HL-60 (cell line): ENCODE measurements at places on chromosomes 7 and 10.
A peak's percentile ranks its signal among the peaks of the same experiment; 100 is the strongest.

DNA sequence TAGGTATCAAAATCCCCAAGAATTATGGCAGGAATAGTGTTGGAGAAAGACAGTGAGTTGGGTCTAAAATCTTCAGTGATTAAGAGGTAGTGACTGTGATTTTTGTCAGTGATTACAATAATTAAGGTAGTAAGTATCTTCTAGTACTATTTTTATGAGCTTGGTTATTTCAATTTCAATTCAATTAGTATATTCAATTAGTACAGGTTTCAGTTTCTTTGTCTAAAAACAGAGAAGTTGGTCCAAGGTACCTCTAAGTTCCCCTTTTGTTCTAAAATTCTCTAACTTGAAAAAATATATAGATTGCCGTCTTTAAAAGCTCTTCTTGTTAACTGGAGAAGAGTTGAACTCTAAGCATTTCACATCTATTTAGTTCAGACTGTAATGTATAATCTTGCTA, 82.9 kb downstream of the OTUD1 start:
- DNase-seq = no peak

DNA sequence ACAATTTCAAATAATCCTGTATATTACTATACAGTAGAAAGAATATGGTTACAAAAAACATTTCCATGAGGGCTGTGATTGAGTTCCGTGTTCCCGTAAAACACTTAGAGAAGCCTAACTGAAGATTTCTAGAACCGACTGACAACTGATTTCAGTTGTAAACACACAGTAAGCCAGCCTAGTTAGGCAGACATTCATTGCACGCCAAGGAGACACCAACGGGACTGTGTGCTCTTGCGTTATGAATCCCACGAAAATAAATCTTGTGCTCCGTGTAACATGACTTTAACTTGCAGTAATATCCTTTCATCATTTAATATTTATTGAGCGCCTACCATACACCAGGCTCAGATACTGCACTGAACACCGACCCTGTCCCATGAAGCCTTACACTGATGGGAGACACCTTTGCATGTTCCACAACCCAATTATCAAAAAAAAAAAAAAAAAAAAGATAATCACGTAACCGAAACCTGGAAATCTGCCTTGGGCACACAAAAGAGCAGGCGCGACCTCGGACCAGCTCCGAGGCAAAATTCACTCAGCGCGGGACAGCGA, 420 bp upstream of the KLHL7 start:
- DNase-seq = no peak

DNA sequence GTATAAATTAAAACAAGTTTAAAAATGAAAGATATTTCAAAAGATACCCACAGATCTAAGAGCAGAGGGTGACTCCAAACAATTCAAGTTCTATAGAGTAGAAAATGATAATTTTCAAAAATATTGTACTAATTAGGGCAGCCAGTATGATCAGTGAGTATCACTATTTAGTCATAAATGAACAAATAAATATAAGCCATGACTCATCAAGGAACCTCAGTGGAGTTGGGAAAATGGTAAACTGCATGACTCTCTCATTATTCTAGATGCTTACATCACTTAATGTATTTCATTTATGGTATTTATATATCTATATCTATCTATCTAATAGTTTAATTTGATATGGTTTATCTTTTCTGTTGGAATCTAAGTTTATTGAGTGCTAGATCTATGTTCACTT, 94.3 kb downstream of the THSD7A start:
- DNase-seq = no peak

DNA sequence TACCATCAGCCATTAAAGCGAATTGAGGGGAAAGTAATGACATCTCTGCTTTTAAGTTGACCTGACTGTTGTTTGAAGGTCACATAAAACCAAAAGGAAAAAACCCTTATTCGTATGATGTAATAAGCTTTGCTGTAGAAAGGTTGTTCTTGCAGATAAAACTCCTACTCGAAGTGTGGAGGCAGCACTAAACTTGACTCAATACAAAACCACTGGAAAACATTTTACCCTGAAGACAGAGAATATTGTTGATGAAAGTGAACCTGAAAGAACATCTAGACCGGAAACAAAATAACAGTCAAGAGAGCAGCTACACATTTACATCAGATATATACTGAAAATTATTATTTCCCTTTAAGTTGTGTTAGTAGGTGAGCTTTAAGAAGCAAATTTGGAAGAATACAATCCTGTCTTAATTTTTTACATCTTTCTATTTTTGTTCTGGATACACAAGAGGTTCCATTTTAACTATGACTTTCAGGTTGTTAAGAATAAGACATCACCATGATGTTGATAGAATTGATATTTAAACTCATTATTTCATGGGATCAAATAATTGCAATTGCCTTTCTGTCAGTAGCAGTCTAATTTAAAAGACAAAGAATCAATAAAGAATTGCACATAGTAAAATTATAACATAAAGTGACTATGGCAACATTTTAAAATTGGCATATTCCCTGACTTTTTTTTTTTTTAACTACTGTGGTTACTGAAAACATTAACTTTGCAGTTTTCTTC, 6.4 kb downstream of the ETV1 start:
- DNase-seq = no peak

- no peak for DNase-seq
Observed at GRCh38 chr10:65910209-65910608, 1015.6 kb upstream of the LRRTM3 start.

GRCh38 chr10:14047431-14047830, 283.3 kb downstream of the FRMD4A start:
- no peak for DNase-seq

- no peak for DNase-seq
Observed at GRCh38 chr7:18467011-18467410, 28.5 kb upstream of the HDAC9 start.

- no peak for DNase-seq
Observed at GRCh38 chr10:70532554-70533188, 54.1 kb downstream of the PALD1 start.

DNA sequence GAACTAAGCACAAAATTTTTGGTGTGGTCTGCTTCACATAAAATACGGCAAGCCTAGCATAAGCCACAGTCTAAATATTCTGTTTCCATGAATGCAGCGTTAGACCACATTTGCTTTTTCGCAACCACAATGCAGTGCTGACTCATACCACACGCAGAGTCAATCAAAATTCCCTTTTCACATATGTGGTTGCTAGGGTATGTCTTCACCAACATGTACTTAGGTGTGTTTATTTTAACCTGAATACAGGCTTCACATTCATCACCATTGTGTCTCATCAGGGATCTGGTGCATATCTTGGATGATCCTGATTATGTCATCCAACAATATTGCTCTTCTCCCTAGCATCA, 90.8 kb downstream of the CHN2 start:
- peak; percentile 83 for DNase-seq

DNA sequence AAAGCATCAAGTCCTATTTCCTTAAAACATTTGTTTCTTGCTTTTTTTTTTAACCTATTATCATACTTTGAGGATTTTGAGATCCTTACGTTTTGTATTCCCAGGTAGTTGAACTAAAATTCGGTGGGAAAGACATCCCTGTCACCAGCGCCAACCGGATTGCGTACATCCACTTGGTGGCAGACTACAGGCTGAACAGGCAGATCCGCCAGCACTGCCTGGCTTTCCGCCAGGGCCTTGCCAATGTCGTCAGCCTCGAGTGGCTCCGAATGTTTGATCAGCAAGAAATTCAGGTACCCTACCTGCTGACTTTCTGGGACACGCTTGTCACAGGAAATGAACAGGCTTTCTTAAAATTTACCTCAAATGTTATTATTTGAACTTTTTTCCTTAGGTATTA, 83.0 kb upstream of the DNAJB6 start:
- no peak for DNase-seq

DNA sequence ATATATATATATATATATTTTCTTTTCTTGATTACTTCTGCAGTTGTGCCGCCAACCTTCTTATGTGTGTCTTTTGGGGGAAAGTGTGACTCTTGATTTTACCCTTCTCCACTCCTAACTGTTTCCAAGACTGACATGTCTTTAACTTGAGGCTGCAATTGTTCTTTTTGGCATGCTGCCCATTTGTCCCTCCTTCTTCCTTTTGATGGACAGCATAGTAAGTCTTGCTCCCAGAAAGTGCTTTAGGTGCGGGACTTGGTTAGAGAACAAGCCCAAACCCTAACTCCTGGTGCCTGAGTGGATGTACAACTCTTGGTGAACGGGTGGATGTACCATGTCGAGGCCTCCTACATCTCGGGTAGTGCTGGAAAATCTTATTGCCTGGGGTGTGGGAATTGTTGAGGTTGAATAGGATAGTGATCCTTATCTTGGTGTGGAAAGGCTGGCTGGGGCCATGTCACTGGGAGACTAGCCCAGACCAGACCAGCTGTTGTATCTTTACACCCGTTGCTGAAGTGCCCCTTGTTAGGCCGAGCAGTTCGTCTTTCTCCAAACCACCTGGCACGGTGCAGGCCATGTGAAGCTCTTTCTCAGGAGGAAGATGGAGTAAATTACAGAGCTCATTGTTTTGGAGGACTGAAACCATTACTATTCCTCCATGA, 16.3 kb downstream of the TCF7L2 start:
- no peak for DNase-seq

- DNase-seq = no peak
Observed at GRCh38 chr10:118979661-118980060, 49.9 kb upstream of the NANOS1 start.

- no peak for DNase-seq
Observed at GRCh38 chr10:4051641-4052151, 266.7 kb upstream of the KLF6 start.

GRCh38 chr7:108135446-108136190, 5.5 kb upstream of the LAMB4 start:
- DNase-seq = peak; percentile 84

DNA sequence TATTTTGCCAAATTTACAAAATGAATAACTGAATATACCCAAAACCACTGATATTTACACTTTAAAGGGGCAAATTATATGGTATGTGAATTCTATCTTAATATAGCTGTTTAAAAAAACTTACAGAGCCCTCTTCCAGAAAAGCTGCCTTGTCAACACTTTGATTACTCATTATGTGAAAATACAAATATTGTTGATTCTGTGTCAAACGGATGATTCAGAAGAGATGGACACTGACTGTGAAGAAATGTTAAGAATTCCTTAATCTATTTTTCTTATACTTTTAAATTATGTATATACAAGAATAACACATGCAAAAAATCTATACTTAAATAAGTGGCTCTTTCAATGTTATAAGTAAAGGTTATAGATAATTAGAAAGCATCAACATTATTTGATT, 41.5 kb downstream of the SMURF1 start:
- no peak for DNase-seq

DNA sequence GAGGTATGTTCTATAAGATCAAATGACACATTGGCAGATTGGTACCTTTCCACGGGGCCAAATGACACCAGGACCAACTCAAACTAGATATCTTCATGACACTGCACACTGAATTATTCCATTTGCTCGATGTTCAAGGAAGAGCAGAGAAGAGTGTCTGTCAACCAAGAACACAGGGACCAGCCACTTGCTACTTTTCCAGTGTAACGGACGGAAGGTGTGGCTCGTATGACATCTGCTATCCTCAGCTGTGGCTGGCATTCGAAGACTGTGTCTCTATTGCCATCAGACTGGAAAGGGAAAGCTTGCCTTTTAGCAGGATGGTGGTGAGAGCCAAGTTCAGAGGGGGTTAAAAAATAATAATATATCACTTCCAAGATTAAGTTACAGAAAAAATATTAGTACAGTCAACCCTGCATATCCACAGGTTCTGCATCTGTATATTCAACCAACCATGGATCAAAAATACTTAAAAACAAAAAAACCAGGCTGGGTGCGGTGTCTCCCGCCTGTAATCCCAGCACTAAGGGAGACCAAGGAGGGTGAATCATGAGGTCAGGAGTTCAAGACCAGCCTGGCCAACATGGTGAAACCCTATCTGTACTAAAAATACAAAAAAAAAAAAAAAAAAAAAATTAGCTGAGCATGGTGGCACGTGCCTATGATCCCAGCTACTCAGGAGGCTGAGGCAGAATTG, 237.1 kb downstream of the PRPF18 start:
- DNase-seq = no peak

DNA sequence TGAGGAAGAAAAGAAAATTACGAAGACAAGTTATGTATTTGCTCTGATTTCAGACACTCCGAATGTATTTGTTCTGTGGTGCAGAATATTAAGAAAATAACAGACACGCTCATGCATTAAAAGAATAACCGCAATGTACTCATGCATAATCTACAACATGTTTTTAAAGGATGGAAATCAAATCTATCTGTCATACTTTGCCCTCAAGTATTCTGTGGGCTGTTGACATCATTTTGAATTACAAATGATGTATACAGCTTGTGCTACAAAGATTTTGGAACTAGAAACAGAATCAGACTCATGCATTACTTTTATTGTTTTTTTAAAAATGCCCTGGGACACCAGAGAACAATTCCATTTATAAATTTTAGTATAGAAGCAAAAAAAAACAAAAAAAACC, 69.9 kb downstream of the APBB1IP start:
- no peak for DNase-seq

DNA sequence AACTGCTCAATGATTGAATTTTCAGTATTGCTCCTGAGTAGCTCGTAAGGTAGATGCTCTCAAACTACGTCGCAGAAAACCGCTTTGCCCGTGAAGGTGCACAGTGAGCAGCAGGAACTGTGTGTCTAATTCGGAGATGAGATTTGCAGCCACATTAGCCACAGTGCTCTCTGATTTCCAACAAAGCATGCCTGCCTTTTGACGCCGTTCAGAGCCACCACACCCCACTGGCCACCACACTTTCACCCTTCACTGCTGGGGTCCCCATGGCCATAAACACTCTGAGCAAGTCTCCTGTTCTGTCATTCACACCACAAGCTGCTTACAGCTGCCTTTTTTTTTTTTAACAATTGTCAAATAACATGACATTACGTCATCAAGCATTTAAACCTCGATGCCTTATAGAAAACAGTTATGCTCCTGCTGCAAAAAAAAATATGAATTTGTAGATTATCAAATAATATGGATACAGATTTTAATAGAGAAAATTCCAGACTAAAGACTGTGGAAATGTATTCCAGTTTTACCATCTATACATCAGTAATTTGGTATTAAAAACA, 578.8 kb upstream of the PFKP start:
- DNase-seq = no peak

DNA sequence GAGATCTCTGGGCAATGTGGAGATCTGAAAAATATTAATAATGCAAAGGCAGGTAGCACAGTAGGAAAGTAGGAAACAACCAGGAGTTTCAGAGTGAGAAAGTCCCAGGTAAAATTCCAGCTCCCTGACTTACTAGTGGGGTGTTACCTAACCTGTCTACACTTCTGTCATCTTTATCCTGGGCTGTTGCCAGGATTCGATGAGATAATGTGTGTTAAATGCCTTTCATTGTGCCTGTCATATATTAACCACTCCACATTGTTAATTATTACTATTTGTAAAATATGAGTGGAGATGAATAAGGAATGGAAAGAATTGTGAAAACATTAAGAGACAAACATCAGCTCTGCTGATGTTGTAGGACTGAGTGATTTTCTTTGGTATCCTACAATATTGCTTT, 50.0 kb upstream of the FRMD4A start:
- no peak for DNase-seq

GRCh38 chr7:80760292-80760691, 121.8 kb downstream of the CD36 start:
- DNase-seq = no peak
